ENCODE measurements at places on chromosomes 5 and 9.
A peak's percentile ranks its signal among the peaks of the same experiment; 100 is the strongest.

- DNase-seq, result peak; percentile 68
Observed at GRCh38 chr9:130662970-130663257, 1.5 kb upstream of the PRDM12 start.

GRCh38 chr5:72392326-72392733 is 72.2 kb downstream of the PTCD2 start:
- DNase-seq, result no peak

DNA sequence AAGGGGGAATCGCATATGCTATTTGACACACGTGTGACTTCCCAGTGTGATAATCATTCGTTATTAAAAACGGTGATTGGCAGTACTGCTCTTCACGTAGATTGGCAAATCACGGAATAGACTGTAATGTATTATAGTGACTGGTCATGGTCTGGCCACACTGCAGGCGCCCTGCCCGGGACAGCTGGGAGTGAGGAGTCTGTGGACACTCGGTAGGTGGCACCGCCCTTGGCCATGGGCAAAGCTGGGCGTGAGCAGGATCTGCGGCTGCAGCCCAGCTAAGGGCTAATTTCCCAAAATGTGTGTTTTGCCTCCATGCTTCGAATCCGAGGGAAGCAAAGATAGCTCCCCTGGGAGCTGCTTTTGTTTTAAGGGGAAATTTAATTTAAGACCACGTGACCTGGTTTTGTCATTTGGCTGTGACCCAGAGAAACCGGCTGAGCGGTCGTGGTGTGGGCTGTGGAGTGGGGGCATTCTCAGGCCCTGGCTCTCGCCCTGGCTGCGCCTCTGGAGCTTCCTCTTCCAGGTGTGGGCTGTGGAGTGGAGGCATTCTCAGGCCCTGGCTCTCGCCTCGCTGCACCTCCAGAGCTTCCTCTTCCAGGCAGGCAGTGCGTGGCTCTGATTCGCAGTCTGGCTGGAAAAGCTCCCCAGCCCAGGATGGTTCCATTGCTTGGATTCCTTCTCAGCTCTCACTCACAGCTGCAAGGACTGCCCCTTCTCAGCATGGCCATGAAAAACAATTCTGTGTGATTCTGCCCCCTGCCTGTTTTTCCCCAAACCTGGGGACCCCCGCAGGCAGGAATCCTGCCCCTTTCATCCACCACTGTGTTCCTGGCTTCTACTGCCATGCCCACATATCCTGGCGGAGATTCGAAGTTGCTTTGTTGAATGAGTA is 131.1 kb downstream of the OLFM1 start:
- no peak for DNase-seq

- no peak for DNase-seq
Observed at GRCh38 chr9:15498246-15498995, 12.3 kb downstream of the PSIP1 start.

DNA sequence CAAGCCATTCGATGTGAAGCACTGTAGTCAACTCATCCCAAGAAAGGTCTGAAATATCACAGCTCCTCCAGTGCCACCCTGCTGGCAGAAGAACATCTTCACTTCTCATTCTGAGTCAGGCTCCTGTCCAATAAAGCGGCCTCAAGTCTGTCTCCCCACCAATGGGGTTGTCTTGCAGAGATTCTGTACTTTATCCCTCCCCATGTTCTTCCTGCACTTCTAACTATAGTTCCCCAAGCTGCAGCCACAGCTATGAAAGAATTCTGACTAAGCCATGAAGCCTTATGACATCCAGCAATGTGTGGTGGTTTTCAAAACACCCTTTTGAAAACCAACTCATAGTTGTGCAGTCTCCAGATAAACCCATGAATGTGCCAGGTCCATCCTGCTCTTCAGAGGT is 6.8 kb downstream of the MACROH2A1 start:
- no peak for DNase-seq

DNA sequence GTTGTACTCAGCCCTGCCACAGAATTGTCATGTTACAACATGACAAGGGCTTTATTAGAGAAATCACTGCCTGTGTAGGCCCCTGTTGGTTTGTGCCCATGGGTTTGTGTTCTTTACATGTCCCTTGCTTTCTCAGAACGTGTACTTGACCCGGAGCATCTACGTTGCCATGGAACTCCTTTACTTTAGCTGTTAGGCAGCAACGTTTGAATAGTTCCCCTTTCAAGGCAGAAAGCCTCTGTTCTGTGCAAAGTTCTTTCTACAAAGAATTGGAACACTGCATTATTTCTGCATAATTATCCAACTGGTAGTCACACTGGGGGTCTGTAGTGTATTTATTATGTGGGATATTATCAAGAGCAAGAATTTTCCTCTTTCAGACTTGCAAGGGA is 51.1 kb downstream of the FBXL7 start:
- no peak for DNase-seq

GRCh38 chr9:212297-212696 is 2.4 kb upstream of the DOCK8 start:
- DNase-seq, result no peak

GRCh38 chr5:108878756-108879155 is 131.1 kb downstream of the FER start:
- no peak for DNase-seq

Data from SJCRH30 (cell line).